ENCODE measurements at places on chromosomes 7 and 10.

DNA sequence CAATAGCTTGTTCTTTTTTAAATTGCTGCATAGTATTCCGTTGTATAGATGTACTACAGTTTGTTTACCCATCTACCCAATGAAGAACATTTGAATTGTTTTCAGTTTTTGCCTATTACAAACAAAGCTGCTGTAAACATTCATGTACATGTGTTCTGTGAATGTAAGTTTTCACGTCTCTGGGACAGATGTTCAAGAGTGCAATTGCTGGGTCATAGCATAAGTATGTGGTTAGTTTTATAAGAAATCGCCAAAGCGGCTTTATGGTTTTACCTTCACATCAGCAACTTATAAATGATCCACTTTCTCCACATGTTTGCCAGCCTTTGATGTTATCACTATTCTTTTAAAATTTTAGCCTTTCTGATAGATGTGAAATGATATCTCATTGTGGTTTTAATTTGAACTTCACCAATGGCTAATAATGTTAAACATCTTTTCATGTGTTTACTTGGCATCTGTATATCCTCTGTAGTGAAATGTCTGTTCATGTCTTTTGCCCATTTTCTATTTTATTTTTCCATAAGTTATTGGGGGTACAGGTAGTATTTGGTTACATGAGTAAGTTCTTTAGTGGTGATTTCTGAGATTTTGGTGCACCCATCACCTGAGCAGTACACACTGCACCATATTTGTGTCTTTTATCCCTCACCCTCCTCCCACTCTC lies 73.5 kb downstream of the TBXAS1 start:
- DNase-seq = no peak

GRCh38 chr10:131195116-131195515 lies 116.4 kb downstream of the TCERG1L start:
- DNase-seq = no peak

DNA sequence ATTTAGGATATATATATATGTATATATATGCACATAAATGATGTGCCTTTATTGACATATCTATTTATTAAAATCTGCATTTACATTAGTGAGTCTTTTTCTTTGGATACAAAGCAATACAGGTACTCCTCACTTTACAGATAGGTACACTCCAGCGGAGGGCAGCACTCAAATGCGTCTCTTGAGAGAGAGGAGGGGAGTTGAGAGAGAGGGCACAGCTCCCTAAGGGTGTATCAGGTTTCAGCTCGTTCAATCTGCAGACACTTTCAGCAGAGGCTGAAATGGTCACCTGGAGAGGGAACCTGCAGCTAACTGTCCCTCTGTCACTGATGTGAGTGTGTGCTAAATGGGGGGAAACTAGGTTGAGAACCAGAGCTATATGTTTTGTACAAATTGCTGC lies 21.5 kb downstream of the C10orf53 start:
- DNase-seq = no peak

DNA sequence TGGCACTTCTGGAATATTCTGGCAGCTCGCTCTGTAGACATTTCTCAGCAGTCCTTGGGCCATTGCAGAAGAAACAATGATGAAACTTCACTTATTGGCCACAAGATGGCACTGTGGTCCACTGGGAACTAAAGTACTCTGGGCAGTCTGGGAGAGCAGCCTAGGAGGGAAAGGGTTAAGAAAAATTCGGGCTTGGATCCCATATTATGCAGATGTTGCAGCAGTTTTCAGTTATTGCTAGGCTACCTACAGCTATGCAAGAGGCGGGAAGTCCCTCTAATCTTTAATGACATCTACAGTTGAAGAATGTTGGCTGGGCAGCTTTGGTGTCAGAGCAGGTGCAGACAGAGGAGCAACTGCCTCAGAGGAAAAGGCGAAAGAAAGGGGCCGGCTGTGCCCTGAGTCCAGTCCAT lies 201.7 kb upstream of the PRSS58 start:
- DNase-seq = peak; percentile 70

DNA sequence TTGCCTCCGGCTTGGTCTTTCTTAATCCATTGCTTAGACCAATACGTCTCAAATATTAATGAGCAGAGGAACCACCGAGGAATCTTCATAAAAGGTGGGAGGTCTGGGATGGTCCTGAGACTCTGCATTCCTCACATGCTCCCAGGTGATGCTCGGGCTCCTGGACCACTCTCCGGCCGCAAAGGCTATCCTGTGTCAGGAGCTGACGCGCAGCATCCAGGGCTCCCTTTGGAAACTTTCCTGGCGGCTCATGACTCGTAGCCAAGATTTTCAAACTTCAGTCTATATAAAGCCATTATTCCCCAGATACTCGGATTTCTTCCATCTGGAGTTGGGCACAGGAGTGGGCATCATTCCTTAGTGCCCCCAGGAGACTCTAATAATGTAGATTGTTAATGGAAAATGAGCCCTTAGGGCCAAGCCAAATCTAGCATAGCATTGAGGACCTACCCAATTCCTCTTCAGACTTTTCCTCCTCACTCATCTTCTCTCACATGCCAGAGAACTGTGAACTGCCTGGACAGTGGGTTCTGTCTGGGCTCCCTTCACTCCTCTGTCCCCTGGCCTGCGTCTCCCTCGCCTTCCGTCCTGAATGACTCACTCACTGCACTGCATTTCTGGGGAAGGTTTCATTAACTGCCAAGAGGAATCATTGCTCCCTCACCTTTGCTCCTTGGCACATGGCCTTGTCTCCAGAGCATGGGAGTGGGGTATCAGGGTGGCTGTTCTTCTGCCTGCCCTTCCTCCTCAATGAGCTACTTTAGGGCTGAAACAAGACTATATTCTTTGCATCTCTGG lies 89.3 kb downstream of the MKI67 start:
- peak; percentile 54 for DNase-seq

GRCh38 chr10:101576211-101576863 lies 11.7 kb downstream of the POLL start:
- no peak for DNase-seq

DNA sequence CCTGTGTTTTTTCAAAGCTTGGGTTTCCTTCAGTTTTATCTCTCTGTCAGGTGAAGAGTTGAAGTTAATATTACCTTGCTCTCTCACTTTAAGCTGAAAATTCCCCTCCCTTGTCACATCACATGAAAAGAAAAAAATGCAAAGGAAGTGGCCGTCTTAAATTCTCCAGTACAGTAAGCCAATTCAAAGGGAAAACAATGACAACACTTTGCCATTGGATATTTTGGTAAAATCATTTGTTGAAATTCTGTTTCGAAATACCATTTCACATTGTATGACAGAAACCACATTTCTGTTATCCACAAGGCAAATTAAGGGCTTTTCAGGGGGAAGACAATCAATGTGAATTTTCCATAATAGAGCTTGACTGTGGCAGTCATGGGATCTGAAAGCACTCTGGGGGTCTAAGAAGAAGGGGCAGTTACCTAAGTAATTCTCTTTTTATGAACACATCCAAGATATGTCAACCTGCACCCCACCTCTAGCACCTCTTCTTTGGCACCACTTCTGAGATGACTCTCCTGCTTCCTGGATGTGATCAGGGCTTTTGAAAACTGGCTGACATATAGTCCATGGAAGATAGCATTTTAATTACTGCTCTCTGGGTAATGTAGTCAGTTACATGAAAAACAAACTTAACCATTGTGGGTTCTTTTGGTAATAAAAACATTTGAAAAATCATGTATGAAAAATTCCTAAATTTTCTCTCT lies 63.8 kb downstream of the ENTPD1 start:
- no peak for DNase-seq

- DNase-seq = peak; percentile 70
These were observed 10.0 kb upstream of the MEST start for GRCh38 chr7:130481898-130482297.
